ENCODE measurements at places on chromosomes 6 and 20.
A peak's percentile ranks its signal among the peaks of the same experiment; 100 is the strongest.

- no peak for DNase-seq
Measured at GRCh38 chr6:97449444-97449966, 166.5 kb upstream of the MMS22L start.

GRCh38 chr6:46220352-46221221 lies 49.8 kb upstream of the ENPP5 start:
- DNase-seq: no peak

DNA sequence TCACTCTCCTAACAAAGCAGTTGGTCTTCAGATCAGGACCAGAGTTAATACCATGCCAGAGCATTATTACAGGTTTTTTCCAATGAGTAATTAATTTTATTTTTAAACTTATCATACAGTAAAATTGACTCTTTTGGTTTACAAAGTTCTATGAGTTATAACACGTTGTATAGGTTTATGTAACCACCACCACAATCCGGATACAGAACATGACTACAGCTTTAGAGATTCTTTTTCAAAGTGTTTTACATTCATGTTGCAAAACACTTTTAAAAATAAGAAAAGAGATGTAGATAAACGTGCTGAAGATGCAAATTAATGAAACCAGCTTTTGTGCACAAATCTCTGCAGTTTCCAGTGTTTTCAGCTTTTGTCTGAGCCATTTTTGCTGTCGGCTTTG lies 1.5 kb upstream of the TPBG start:
- DNase-seq: no peak

GRCh38 chr6:1962201-1962600 lies 283.2 kb downstream of the GMDS start:
- no peak for DNase-seq

GRCh38 chr6:18206591-18206990 lies 51.4 kb downstream of the KDM1B start:
- no peak for DNase-seq

GRCh38 chr20:4074877-4075455 lies 59.6 kb upstream of the RNF24 start:
- no peak for DNase-seq

DNA sequence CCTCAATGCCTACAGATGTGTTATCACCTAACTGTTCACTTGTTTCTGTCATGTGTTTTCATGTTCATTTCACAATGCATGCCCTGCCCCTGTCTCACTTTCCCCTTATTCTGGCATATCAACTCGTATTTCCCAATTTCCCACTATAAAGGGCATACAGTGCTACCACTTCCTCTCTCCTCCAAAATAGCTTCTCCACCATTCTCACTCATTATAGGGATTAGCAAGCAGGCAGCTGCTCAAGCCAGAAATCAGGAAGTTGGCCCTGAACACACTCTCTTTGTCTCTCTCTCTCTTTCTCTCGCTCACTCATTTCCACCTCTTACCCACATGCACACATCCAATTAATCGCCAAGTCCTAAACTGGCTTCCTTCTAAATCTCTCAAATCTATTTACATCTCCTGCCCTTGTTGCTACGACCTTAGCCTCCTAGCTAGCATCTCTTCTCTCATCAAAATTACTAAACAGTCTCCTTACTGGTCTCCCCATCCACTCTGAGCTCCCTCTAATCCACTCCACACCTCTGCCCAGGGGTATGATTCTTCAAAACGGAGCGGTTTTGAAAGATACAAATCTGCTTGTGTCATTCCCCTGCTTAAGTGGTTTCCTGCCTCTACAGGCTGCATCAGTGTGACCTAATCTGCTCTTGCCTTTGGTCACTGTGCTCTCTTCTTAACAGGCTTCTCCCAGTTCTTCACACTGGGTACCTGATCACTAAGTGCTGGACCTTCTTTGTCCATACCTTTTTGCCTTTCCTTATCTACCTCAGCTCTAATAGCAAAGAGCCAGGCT lies 196.2 kb downstream of the BTBD9 start:
- DNase-seq: peak; percentile 11

DNA sequence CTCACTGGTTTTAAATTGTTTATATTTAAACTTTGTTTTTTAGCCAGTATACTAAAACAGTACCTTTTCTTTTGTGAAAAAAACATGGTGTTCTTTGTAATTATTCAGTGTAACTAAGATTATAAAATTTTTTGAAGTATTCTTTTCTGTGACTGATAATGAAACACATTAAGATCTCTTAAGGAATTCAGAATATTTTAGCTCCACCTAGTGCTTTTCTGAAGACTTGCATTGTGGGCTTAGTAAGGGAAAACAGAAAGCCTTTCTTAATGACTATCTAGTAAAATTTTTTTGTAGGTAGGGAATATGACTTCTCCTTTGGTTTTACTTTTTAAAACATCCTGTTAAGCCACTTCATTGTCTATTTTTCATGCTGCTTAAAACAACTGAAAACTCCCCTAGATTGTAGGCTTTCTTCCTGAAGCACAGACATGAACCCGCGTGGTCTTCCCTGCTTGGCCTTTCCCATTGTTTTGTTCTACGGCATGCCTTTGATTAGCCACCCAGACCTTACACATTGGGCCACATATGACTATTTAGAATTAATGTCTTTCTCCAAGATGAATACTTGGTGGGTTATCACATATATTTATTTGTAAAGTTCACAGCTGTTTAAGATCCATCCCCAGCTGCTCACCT lies 72.1 kb downstream of the AFDN start:
- DNase-seq: peak; percentile 59

DNA sequence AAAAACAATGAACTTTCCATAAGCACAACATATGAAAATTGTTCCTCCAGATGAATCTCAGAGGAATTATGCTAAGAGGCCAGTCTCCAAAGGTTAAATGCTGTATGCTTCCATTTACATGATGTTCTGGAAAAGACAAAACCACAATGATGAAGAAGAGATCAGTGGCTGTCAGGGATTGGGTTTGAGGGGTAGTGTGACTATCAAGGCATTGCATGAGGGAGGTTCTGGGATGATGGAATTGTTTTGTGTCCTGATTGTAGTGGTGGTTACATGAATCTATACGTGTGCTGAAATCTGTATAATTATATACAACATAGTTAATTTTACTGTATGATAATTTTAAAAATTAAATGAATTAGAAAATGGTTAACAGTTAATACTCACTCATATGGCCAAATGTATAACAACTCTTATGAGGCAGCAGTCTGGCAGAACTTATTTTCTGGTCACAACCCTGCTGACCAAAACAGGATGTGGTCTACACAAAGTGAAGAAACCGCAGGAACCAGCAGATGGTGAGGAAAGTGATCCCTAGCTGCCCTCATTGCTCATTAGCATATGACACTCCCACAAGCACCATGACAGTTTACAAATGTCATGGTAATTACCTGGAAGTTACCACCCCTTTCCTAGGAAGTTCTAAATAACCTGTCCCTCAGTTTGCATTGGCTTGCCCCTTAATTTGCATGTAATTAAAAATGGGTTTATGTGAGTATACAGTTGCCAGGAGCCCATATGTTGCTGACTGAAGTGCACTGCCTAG lies 31.9 kb downstream of the NSFL1C start:
- peak; percentile 90 for DNase-seq

DNA sequence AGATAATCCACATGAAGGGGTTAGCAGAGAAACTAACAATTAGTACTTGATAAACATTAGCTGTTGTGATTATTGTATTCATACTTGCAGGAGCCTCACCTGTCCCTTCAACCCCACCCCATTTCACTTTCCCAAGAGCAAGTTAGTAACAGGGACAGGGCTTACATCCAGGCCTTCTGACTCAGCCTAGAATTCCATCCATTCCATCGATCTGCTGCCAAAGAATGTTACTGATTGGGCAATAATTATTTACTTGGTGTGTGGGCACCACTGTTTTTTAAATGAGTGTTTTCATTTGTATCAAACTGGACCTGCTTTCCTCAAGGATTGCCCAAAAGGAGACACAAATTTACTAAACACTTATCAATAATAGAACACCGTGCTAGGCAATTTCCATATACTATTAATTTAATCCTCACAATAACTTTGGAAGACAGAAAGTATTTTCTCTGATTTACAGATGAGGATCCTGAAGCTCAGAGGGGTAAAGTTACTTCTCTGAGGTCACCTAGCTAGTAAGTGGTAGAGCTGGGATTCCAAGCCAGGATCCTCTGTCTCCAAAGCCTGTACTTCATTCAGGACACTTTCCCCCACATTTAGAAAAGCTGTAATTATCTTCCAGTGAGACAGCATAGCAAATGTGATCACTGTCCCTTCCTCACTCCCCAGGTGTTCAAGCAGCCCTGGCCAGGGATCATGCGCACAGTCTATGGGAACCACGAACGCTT lies 32.8 kb downstream of the GSS start:
- DNase-seq: peak; percentile 90

- peak; percentile 18 for DNase-seq
Measured at GRCh38 chr6:11043378-11043960, 636 bp downstream of the ELOVL2 start.

DNA sequence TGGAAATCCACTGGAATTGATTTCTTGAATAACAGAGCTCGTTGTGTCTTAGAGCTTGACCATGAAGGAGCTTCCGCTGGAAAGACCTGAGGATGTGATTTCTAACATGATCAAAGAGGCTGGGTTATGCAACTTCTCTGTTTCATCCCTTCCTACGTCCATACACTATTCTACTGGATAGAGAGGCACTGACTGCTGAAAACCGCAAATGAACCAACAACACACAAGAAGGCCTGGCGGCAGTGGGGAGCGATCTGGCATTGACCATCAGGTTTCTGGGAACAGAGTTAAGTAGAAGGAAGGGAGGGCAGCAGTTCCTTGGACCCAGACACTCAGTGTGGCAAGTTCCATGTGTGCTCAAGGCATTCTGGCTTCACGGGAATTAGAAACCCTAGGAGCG lies 13.3 kb downstream of the LRRN4 start:
- no peak for DNase-seq

GRCh38 chr6:110549277-110549676 lies 72.9 kb upstream of the SLC22A16 start:
- no peak for DNase-seq

DNA sequence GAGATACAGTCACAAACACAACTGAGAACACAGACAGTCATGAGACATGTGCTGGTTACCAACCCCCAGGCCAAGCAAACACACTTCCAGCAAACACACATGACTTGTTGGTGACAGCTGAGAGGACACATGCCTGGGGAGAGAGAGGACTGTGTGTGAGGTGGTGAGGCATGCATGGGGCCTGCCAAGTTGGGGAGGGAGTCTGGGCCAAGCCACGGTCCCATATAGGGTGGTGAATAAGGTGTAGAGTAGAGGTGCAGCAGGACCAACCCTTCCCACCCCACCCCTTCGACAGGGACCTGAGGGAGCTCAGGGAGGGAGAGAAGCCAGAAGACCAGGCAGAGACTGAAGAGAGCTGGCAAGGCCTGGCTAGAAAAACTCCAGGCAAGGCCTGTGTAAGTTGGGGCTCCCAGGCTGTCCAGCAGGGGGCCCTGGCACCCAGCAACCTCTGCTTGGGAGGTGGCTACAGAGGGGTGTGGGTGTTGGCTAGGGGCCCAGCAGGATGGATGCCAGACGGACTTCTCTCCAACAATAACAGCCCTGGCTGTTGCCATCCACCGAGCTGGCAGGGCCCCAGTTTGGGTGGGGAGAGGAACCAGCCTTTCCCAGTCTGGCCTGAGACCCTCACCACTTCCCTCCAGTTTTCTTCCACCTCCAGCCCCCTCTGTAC lies 2.0 kb upstream of the SLC29A1 start:
- peak; percentile 77 for DNase-seq

DNA sequence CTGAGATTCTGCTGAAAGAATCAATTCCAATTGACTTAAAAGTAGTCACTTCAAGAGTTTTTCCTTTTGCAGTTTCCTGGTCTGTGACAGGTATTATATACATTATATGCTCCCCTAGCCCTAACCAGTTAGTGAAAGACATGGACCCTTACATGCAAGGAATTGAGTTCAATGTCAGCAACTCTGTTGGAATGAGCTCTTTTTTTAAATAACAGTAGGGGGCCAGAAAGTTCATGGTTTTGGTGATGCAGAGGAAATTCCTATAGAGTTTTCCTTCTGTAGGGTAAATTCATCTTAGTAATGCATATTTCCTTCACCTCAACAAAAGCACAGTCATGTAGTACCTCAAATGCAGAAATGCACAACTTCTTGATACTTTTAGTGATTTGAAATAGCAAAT lies 172.2 kb downstream of the KIF6 start:
- no peak for DNase-seq

DNA sequence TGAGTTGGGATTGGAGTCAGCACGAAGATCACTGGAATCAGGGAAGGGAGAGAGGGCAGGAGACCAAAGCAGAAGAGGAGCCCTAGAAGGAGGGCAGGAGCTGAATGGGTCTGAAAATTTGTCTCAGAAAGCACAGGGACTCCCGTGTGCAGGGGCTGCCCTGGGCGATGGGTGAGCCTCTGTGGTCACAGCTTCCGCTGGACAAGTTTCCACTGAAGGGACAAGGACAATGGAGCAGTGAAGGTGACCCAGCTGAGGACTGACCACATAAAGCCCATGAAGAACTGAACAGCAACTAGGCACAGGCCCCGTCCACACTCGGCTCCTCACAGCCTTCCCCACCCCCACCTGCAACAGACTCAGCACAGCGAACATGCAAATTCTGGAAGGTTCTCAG lies 3.5 kb downstream of the HLA-C start:
- DNase-seq: no peak

- no peak for DNase-seq
Measured at GRCh38 chr6:28005975-28006374, 48.9 kb downstream of the OR2B6 start.

GRCh38 chr6:163573503-163574179 lies 159.1 kb downstream of the QKI start:
- no peak for DNase-seq

DNA sequence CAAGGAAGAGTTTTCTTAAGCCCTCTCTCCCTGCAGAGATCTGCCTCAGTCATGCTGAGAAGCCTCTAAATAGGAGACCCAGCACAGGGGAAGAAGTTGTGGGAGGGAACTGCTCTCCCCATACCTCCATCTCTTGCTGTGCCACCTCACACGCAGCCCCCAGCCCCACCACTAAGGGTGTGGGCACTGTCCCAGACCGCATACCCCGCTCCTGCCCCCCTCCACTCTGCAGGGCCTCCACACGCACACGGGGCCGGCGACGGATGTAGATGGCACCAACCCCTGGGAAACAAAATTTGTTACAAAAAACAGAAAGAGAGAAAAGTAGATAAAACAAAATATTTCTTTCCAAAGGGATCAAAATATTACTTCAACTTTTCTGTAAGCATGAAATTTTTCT lies 10.2 kb upstream of the CPNE1 start:
- no peak for DNase-seq

GRCh38 chr20:43583133-43583864 lies 7.4 kb upstream of the IFT52 start:
- DNase-seq: no peak

- DNase-seq: no peak
Measured at GRCh38 chr6:69758214-69758613, 38.6 kb downstream of the LMBRD1 start.

DNA sequence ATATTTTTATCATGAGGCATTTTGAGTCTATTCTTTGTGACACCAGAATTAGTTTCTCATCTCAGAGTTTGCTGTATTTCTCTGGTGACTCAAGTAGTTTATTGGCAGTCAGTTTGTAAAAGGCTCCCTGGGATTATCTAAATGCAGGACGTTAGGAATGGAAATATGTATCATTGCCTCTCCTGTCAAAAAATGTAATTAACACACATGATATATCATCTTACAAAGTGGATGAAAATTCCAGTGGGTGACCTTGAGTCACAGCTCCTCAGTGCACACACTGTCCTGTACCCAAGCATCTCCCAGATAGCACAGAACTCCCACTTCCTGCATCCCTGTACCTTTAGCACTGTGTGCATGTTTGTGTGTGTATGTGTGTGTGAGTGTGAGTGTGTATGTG lies 258.6 kb downstream of the LAMA2 start:
- DNase-seq: peak; percentile 43

Data from AG10803 (cell line).